ENCODE measurements at places on chromosomes 1 and 21.

DNA sequence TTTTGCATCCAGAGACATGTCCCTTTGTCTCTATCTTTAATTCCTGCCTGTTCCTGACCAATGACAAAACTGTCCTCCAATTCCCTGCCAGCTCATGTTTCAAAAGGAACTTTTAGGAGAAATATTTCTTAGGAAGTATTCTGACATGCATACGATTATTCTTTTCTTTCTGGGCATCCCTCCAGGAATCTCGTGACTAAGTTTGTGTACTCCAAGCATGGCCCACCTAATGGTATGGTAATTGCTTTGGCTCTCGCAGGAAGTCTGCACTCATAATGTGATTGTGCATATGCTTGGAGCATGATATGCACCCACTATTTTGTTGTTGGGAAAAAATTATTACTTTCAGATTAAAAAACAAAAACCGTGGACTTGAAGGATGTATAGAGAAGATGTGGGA lies 256.4 kb downstream of the PRDM2 start:
- DNase-seq = no peak

DNA sequence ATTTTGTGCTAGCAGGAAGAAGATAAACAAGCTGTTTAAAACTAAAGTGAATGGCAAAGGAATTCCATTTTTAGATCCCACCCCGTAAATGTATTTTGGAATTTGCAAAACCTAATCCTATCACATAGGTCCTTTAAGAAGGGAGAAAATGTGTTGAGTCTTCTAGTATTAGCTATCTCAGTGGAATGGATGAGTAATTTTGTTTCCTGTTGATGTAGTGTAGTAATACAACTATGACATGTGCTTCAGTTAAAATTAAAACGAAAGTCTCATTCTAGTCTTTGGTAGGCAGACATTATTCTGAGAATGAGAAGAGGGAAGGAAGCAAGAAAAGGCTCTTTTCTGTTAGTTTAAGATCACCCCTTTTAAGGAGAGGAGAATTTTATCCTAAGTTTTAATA lies 265.9 kb upstream of the C1orf105 start:
- DNase-seq = no peak

GRCh38 chr1:206430031-206430983 lies 40.0 kb upstream of the IKBKE start:
- DNase-seq = no peak

- no peak for DNase-seq
Measured at GRCh38 chr1:56045477-56045876, 533.9 kb downstream of the PLPP3 start.

- DNase-seq = no peak
Measured at GRCh38 chr1:235468970-235469369, 35.3 kb downstream of the B3GALNT2 start.

All from activated naive CD4-positive, alpha-beta T cell treated with Interleukin-2 at 50 U/mL for 16 hours (primary cell).